CD4-positive, alpha-beta T cell treated with Interleukin-10 for 1 hour (primary cell): ENCODE measurements at places on chromosomes 1 and 21.

GRCh38 chr1:215547011-215547410 lies 20.1 kb upstream of the KCTD3 start:
- DNase-seq: no peak

GRCh38 chr1:177593105-177593504 lies 376.8 kb downstream of the SEC16B start:
- DNase-seq: no peak

GRCh38 chr1:100542285-100542684 lies 4.3 kb downstream of the GPR88 start:
- DNase-seq: no peak

- no peak for DNase-seq
These were observed 2.2 kb upstream of the LIX1L start for GRCh38 chr1:145959957-145960467.

DNA sequence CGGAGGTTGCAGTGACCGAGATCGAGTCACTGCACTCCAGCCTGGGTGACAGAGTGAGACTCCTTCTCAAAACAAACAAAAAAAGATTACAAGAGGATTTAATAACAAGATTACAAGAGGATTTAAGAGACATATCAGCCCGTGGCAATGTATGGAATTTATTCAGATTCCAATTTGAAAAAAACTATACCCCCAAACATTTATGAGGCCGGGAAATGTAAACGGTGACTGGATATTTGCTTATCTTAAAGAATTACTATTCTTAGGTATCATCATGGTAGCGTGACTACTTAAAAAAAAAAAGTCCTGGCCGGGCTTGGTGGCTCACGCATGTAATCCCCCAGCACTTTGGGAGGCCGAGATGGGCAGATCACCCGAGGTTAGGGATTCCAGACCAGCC lies 21.2 kb upstream of the ELK4 start:
- DNase-seq: no peak

DNA sequence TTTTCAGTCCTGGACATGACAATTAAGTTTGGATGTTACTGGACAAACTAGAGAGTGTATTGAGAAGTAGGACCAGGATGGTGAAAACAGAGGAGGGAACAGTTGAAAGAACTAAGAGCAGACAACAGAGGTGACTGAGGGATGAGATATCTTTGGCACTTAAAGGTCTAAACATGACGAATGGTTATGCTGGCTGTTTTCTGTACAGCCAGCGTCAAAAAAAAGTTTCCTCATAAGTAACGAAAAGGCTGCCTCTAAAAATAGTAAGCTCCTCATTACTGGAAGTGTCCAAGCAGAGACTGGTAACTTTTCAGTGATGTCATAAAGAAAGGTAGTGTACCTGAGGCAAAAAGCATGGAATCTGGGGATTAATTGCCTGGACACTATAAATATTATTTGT lies 35.2 kb upstream of the AK4 start:
- no peak for DNase-seq

DNA sequence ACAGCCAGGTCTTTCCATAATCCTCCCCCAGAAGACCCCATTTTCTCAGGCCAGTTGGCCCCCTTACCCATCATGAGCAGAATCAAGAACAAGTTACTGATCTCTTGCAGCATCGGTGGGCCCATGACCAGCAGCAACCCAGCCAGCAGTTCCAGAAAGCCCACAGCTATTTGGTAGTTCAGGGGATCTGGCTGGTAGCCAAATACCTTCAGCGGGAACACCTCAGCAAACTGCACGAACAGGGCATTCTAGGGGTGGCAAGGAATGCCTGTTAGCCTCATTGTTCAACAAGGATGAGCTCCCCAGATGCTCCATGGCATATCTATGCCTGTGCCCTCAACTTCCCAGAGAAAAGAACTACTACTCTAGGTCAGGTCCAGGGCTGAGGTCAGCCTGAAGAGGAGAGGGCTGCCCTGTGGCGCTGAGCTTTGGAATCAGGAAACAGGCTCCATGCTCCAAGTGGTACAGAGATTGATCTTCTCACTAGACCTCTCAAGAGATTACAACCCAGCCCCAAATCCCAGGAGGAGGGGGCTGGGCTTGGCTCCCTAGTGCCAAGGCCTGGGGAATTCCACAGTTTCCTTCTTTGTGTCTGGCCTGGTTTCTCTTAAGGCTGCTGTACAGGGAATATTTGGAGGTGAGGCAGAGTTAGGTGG lies 1.3 kb downstream of the TMEM35B start:
- no peak for DNase-seq

GRCh38 chr1:63592536-63593302 lies 492 bp upstream of the PGM1 start:
- DNase-seq: peak; percentile 47

DNA sequence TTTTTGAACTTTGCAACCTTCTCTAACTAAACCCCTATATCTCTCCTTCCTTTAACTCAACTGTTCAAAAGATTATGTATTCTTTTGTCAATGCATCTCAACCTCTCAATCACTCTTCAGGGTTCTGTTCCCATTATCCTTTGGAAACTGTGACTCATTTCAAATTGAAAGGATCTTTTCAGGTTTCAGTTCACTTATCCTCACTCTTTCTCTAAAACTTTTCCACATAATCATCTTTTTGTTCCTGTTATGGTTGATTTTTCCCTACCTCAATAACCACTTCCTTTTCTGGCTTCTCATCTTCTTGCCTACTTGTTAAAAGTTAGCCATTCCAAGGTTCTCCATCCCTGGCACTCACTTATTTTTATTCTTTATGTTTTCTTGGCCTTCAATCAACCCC lies 56.2 kb upstream of the NUF2 start:
- DNase-seq: no peak

GRCh38 chr21:26388731-26389231 lies 184.3 kb downstream of the CYYR1 start:
- no peak for DNase-seq

DNA sequence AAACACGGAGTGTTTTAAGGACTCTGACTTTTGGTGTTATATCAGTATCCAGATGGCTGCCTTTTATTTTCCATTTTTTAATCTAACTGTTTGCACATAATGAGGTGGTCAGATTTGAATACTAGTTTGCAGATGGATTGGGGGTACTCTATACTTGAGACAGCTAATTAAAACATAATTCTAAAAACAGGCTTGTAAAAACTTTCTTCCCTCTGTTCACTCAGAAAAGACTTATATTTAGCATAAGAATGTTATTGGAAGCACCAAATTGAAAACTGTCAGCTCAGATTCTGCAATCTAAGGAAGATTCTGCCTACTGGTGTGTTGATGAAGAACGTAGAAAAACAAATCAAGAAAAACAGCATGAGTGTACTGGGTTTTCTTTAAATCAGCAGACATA lies 44.0 kb upstream of the NRIP1 start:
- DNase-seq: no peak

GRCh38 chr21:43016728-43017127 lies 42.4 kb downstream of the PKNOX1 start:
- no peak for DNase-seq

DNA sequence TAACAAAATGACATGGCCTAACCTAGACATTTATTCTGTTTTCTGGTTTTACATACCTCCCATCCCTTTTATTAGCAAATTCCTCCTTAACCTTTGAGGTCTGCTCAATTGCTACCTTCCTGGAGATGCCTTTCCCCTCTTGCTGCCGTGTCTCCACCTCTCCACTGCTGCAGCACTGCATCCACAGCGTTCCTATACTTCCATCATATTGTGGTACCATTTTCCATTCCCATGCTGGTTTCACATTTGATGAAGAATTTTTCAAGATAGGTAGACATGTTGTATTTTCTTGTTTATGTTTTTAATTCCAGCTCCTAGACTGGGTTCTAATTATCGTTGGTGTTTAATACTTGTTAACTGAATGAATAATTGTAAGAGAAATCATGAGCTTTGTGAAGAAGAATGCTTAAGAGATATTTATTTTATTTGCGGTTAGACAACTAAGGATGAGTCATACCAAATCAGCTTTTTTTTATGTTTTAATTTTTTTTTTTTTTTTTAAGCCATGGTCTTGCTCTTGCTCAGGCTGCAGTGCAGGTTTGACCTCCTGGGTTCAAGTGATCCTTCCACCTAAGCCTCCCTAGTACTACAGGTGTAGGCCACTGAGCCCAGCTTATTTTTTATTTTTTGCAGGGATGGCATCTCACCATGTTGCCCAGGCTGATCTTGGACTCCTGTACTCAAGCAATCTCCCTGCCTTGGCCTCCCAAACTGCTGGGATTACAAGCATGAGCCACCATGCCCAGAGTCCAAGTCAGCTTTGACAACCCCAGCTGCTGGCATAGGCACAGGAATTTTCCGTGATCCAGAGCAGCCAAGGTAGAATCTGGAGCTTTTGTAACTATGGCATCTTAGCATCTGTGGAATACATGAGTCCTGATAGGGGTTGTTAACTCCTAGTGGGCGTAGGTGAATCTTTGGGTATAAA lies 44.0 kb downstream of the ATP6V1G3 start:
- DNase-seq: no peak

DNA sequence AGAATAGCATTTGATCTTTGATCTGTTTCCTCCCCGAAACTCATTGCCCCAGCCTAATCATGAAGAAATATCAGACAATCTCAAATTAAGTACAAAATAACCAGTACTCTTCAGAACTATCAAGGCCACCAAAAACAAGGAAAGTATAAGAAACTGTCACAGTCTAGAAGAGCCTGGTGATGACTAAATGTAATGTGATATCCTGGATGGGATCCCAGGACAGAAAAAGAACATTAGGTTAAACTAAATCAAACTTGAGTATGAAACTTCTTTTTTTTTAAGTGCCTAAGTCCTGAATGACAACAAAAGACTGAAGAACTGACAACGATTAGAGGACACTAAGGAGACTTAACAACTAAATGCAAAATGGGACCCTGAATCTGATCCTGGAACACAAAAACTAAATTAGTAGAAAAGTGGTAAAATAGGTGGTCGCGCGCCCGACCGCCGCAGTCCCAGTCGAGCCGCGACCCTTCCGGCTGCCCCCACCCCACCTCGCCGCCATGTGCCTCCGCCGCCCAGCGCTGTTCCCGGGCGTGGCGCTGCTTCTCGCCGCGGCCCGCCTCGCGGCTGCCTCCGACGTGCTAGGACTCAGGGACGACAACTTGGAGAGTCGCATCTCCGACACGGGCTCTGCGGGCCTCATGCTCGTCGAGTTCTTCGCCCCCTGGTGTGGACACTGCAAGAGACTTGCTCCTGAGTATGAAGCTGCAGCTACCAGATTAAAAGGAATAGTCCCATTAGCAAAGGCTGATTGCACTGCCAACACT lies 5.5 kb upstream of the PRKAB2 start:
- DNase-seq: no peak

DNA sequence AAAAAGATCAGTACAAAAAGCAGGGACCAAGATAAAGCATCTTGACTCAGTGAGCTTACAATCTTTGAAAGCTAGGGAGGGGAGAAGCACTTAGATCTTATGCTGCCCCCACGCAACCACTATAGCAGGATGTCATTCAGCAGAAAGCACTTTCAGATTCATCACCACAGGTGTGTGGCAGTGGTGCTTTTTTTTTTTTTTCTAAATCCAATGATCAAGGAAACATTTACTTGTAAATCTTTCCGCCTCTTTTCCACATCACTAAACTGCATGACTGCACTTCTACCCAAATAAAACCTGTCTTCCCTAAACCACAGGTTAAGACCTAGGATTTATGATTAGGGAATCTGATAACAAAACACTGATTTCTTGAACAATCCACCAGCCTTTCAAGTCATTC lies 154.8 kb downstream of the SLC45A1 start:
- DNase-seq: peak; percentile 39

GRCh38 chr1:63936276-63936675 lies 162.5 kb downstream of the ROR1 start:
- no peak for DNase-seq

GRCh38 chr1:152110365-152110859 lies 4.8 kb downstream of the TCHH start:
- no peak for DNase-seq

- no peak for DNase-seq
These were observed 509.8 kb upstream of the ADAMTS5 start for GRCh38 chr21:27476696-27477095.

GRCh38 chr1:186925881-186926669 lies 97.3 kb downstream of the PLA2G4A start:
- no peak for DNase-seq

GRCh38 chr1:172184506-172185191 lies 235.8 kb upstream of the C1orf105 start:
- no peak for DNase-seq

DNA sequence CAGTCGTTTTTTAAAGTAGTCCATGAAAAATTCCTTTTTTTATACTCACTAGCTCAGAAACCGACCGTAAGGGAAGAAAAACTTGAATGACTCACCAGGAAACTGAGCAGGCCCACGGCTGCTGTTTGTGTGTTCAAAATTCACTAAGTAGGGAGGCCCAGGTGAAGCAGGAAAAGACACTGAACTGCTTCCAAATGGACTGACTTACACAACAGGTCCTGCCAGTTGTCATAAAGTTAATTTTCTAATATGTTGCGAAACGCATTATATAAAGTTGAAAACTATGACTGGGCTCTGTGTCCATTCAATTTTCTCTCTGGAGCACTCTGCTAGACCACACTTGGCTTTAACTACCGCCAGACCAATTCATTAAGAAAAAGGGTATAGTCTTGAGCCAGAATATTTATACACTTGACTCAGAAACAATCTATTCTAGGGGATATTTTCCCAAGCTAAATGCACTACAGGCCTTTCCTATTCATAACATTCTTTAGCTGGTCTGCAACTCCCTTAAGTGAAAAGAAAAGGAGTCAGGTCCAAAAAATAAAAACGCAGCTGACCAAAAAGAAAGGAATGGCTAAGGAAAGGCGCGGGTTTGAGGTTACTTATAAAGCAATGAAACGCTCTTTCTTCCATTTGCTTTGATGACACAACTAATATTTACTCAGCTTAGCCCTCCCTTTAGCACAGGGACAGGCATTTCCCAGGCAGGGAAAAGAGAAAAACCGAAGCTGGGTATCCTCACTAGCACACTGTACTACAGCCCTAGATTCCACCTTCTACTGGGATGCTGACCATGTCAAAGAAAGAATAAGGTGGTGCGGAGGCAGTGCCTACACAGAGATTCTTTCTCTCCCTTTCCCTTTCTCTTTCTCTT lies 306.3 kb upstream of the ESRRG start:
- DNase-seq: no peak
